GM23338 (cell line): ENCODE measurements at places on chromosomes 3 and 15.
A peak's percentile ranks its signal among the peaks of the same experiment; 100 is the strongest.

GRCh38 chr3:47156396-47156795 lies 7.5 kb downstream of the SETD2 start:
- no peak for DNase-seq

DNA sequence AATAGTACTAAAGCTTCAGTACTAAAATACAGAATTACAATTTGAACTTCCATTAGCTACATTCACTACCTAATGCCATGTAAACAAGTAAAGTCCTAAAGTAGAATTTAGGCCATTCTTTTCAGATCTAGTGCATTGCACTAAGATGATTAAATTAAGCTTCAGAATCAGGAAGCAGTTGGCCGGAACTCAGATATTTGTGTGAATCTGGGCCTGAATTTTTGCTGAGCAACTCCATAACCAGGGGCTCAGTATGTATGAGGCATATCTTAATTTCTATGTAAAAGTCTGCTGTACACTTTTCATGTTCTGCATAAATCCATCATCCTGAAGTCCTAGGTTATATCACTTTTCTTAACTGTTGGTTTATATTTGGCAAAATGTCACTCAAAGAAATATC lies 246.4 kb downstream of the RBMS3 start:
- no peak for DNase-seq

GRCh38 chr3:54014067-54014466 lies 108.3 kb upstream of the CACNA2D3 start:
- no peak for DNase-seq

DNA sequence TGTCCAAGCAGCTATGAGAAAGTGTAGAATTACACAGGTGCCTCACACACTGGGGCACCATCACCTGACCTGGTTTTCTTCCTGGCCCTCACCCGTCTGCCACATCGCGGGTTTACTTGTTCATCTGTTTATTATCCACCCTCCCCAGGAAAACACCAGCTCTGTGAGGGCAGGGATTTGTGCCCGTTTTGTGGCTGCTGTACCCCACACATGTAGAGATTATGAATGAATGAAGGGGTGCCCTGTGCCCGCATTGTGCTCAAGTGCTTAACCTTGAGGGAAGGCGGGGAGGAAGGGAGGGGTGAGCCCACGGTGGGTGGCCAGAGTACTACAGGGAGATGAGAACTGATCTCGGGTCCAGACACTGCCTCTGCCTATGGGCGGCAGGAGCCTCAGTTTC lies 108.4 kb downstream of the WNT7A start:
- DNase-seq: no peak

- DNase-seq: no peak
Measured at GRCh38 chr3:20561166-20561565, 375.2 kb upstream of the SGO1 start.

DNA sequence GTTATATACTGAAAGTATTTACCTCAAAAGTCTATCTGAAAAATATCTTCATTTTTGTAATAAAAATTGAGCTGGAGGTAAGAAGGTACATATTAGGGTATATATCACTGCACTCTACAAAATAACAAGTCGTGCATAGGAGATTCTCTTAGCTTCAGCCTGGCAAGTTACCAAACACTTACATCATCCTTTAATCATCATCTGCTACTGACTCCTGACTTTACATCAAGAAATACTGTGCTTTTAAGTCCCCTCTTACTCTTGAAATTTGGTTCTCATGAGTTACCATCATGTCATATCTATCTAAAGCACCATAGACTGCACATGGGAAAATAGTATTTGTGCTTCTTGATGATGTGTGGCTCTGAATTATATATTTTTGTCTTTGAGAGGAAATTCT lies 50.8 kb downstream of the LYSMD4 start:
- no peak for DNase-seq

DNA sequence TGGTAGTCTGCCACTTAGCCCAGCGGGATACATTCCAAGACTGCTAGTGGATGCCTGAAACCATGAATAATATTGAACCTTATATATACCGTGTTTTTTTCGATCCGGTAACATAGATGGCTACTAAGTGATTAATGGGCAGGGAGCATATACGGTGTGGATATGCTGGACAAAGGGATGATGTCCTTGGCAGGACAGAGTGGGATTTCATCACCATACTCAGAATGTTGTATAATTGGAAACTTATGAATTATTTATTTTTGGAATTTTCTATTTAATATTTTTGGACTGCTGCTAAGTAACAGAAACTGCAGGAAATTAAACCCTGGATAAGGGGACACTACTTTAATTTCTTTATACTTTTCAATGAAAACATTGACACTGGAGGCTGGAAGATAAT lies 53.2 kb downstream of the ASTE1 start:
- no peak for DNase-seq

GRCh38 chr3:130428871-130429712 lies 83.6 kb downstream of the COL6A5 start:
- peak; percentile 32 for DNase-seq

GRCh38 chr3:57227930-57228751 lies 612 bp downstream of the APPL1 start:
- DNase-seq: peak; percentile 61

GRCh38 chr3:38916706-38917105 lies 100.7 kb upstream of the SCN10A start:
- DNase-seq: no peak

- no peak for DNase-seq
Measured at GRCh38 chr3:55658270-55658669, 171.2 kb upstream of the WNT5A start.

DNA sequence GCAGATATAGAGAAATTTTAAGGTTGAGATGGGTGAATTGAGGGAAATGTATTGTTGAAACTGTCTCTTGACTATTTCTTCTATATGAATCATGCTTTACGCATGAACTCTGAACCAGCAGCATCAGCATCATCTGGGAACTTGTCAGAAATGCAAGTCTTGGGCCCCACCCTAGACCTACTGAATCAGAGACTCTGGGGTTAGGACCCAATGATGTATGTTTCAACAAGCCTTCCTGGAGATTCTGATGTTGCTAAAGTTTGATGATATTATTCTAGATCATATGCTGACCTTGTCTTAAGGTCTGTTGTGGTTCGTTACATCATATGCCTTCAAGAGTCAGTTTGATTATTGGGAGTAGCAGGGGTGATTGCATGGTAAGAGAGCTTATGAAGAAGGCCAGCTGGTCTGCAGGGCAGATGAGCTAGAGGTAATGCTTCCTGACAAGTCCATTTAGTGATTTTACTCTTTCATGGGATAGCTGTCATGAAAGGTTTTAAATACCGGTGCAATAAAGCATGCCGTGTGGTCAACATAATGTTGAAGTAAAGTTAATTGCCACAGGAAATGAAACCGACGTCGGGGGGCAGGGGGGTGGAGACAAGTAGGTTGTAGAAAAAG lies 152.4 kb upstream of the MRPL3 start:
- DNase-seq: no peak

- DNase-seq: no peak
Measured at GRCh38 chr15:74158855-74159650, 14.5 kb upstream of the ISLR start.

- DNase-seq: peak; percentile 56
Measured at GRCh38 chr15:60340207-60340921, 57.4 kb downstream of the ANXA2 start.

DNA sequence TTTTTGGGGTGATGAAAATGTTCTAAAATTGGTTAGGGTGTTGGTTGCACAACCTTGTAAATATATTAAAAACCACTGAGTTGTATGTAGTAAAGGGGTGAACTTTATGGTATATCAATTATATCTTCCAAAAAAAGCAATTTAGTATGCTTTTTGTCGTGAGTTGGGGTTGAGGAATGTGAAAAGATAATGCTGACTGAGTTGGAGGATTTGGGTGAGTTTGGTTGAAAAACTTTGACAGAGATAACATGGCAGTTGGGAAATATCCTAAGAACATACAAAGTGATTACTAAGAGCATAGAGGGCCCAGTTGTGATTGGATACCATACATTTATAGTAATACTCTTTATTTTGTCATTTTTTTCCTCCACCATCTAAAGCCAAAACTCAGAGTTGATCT lies 33.6 kb downstream of the HMG20A start:
- DNase-seq: no peak

DNA sequence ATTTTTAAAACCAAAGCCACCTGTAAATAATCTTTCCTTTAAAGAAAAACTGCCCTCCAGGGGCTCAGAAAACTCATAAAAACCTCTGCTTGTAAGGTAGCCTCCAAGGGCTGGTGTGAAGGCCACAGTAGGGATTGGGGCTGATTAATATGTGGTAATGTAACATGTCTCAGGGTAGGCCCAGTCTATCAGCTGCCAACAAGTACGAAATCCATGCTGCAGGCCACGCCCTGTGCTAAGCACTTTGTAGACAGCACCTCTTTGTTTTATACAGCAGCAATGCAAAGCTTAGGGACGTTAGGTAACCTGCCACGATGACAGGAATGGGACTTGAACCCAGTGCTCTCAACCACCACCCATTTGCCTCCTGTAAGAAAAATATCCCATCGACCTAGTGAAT lies 65.6 kb upstream of the PRICKLE2 start:
- no peak for DNase-seq

DNA sequence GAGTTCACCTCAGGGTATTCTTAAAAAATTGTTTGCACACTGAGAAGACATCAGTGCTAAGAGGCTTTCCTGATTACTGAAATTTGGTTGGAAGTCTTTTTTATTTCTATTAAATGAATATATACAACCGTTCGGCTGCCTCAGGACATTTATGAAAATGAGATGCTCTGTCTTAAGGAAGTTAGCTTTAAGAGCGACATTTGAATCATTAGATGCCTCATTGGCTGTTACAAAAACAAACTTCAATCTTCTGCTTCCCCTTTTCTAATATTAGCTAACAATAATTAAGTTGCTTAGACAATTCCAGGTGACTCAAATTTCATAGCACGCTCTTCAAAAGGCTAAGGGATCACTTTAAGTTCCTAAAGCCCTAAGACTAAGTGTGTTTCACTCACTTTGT lies 673.7 kb downstream of the FHIT start:
- DNase-seq: no peak

DNA sequence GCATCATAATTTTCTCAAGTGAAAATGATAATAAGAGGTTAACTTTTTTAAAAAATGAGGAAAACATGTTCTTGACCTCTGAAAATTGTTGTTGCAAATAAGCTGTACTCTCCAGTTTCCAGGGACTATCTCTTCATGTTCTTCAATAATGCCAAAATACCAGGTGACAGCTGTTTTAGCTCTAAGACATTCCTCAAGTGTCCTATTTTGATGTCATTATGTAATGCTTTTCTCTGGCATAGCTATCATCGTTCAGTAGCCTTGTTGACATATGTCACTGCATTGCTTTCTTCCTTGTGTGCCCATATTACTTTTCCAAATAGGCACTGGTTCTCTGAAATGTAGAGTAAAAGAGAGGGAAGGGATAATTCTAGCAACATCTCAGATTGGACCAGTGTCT lies 5.7 kb upstream of the FILIP1L start:
- no peak for DNase-seq

- DNase-seq: no peak
Measured at GRCh38 chr3:28140664-28141063, 100.8 kb upstream of the CMC1 start.

GRCh38 chr3:152969557-152970300 lies 134.8 kb downstream of the P2RY1 start:
- peak; percentile 20 for DNase-seq

GRCh38 chr3:127909646-127910045 lies 5.4 kb upstream of the KBTBD12 start:
- no peak for DNase-seq

- DNase-seq: no peak
Measured at GRCh38 chr15:36947035-36947719, 153.2 kb downstream of the MEIS2 start.

DNA sequence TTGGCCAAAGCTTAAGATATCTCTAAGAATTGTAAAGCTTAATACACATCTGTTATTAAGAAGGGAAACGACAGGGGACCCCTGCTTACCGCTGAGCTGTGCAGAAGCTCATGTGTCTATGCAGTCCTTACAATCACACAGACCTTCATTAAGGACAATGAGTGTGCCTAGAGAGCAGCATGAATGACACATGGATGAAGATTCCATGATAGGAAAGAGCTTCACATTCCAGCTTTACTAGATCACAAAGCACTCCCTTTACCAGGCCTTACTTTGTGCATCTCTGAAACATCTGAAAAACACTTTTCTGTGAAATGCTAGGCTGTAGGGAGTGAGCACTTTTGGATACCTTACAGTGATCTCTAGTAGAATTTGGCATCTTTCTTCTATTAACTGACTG lies 32.0 kb downstream of the RNF168 start:
- DNase-seq: no peak

- DNase-seq: no peak
Measured at GRCh38 chr3:22007368-22007767, 256.4 kb upstream of the ZNF385D start.

- no peak for DNase-seq
Measured at GRCh38 chr3:140088513-140088912, 153.5 kb downstream of the CLSTN2 start.

GRCh38 chr15:100788418-100789105 lies 91.1 kb upstream of the ALDH1A3 start:
- DNase-seq: no peak

DNA sequence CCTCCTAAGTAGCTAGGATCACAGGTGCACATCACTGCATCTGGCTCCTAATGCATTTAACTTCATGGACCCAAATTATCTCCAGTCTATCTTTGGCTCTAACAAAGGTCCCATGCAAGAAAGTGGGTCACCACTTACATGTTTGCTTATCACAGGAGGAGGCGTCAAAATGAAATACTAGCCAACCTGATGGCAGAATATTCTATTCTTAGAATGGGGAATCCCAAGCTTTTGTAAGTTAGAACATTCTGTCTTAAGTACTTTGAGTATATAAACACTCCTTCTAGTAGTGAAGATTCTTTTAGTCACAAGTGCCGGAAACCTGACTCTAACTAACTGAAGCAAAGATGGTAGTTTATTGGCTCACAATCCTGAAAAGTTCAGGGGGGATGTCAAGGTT lies 72.0 kb upstream of the ADAMTS9 start:
- DNase-seq: no peak

DNA sequence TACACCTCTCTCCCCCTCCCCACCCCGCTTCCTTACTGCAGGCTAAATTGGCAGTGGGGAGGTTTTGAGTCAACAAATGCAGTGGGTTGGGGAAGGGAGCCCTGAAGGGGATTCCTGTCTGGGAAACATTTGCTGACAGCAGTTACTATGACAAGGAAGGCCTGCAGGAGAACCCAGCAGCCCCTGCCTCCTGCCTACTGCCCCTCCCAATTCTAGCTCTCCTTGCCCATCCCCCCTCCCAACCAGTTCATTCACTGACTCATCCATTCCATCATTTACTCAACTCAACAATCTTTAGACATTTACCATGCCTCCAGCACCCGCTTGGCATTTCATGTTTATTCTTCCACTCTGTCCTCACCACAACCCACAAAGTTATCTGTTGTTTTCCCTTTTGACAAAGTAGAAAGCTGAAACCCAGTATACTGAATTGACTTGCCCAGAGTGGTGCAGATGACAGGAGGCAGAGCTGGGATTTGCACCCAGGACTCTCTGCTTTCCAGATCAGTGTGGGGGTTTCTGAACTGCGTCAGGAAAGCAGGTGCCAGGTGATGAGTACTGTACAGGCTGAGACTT lies 75.0 kb downstream of the MAGEF1 start:
- DNase-seq: no peak
